IPS DF 6.9 (cell line): ENCODE measurements at places on chromosomes 7 and 10.
A peak's percentile ranks its signal among the peaks of the same experiment; 100 is the strongest.

DNA sequence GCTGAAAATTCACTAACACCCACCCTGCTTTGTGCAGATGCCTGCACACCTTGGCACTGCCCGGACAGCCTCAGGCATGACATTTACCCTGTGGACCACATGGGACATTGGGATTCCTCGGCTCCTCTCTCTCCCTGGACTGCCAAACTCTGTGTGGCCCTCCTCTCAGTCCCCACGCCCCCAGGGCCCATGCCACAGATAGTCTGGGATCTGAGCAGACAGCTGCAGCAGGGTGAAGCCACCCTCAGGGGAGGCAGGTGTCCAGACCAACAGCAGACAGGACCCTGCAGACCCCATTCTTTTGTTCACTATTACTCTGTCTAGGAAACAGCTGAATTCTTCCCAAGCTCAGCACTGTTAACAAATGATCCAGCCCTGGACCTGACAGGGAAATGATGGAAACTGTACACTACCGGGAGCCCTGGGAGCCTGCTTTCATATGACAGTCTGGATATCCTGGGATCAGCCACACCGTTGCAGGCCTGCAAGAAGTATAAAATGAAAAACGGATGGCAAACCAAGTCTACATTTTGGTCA is 83.4 kb downstream of the VOPP1 start:
- DNase-seq: no peak

GRCh38 chr7:118217210-118217619 is 7.3 kb upstream of the ANKRD7 start:
- DNase-seq: no peak

GRCh38 chr10:128835361-128835760 is 631.7 kb upstream of the MGMT start:
- no peak for DNase-seq

- no peak for DNase-seq
These were observed 57.9 kb downstream of the ZNF438 start for GRCh38 chr10:30973737-30974136.

- DNase-seq: no peak
These were observed 70.4 kb upstream of the CC2D2B start for GRCh38 chr10:95837356-95837776.

DNA sequence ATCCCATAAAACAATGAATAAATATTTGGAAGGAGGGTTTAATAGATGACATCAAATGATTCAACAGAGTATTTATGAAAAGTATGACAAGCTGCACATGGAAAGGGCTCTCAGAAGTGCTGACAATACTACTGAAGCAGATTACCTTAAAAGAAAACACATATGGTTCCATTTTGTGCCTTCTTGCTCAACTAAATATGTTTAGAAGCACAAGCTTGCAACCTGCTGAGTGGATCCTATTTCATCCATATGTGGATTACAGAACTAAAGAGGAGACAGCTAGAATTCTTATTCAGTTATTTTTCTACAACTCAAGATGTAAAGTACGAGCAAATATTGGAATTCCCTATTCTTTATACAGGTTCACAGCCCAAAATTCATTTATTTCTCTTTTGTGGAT is 340.6 kb downstream of the TFEC start:
- no peak for DNase-seq

DNA sequence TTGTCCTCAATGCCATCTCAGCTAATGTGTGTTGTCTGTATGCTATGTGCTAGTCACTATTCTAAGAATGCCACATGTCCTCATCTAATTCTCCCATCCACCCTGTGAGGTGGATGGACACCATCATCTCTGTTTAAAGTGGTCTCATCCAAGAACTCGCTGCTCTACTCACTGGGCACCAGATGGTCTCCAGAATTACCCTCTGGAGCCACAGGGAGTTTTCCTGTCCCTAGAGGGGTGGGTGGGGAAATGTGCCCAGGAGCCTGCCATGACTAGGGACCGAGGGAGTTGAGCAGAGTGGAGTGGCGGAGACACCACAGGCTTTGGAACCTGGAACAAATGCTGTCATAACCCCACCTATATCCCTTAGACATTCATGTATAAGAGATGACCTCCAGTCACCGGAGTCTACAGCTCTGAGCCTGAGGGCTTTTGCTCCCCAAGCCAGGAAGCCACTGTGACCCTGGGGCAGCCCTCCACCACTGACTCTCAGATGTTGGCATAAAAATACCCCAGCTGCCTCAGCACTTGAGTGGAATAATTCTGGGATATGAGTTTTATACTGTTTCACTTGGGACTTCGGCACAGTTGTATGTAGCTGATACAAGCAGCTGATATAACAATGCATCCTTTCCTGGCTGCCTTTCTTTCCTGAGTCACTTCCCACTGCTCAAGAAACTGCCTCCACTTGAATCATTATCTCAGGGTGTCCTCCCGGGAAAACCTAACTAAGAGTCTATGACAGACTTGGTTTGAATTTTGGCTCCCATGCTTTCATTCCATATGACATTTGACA is 61.5 kb upstream of the RAPGEF5 start:
- DNase-seq: no peak

DNA sequence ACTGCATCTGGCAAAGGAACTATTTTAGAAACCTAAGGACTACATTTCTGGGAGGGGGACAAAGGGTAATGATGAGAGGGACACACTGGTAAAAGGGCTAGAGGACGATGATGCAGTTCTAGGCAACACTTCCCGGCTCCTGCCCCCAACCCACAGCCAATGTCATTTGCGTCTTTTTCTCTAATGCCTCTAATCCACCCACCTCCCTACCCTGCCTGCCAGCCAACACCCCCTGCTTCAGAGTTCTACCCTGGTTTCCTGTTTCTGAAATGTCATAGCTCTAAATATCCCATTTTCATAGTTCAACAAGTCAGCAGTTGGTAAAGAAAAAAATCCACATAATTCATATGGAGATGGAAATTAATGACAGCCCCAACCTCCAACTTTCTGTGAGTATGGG is 79.0 kb downstream of the KIAA1549 start:
- no peak for DNase-seq

GRCh38 chr7:82335927-82336326 is 107.7 kb downstream of the CACNA2D1 start:
- no peak for DNase-seq

DNA sequence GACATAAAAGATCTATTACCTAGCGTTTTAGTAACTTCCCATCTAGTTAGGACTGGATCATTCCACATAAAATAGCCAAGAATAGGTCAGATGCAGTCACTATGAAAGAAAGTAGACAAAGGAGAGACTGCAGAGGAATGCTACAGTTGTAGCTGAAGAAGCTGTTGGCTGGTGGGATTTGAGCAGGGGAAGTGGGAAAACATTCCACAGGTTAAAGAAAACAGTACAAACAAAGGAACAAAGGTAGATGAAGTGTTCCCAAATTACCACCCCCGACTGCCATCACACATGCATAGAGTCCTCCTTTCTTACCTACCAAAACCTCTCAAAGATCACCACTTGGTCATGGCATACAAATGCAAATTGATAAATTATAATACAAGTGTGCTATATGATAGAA is 41.8 kb downstream of the DLD start:
- DNase-seq: peak; percentile 71

DNA sequence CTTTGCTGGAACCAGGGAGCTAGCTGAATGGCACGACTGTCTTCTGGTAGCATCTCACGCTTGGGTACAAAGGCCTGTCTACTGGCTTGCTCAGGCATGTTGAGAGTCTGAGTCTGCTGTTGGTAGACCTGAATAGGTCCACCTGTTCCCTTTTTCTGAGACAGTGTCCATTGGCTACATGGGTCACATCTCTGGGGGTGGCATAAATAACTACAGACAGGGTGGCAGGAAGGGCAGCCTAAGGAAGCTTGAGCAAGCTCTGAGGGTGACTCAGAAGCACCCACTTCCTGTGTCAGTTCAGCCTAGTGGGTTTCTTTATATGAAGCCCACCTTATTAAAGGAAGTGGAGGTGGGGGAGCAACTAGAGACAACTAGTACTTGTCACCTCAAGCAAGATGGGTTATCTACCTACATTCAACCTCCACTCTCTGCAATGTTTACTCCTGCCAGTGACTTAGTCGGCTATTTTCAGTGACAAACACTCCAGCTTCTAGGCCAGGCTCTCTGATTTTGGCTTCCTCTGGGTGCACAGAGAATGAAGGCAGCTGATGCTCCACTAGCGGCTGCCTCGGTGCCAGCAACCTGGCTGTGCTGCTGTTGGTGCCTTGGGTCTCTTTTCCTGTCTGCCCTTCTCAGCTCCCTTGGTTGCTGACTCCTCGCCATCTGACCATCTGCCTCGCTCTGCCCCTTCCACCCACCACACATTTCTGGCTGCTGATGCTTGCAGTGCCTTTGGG is 5.7 kb upstream of the ZYX start:
- no peak for DNase-seq

DNA sequence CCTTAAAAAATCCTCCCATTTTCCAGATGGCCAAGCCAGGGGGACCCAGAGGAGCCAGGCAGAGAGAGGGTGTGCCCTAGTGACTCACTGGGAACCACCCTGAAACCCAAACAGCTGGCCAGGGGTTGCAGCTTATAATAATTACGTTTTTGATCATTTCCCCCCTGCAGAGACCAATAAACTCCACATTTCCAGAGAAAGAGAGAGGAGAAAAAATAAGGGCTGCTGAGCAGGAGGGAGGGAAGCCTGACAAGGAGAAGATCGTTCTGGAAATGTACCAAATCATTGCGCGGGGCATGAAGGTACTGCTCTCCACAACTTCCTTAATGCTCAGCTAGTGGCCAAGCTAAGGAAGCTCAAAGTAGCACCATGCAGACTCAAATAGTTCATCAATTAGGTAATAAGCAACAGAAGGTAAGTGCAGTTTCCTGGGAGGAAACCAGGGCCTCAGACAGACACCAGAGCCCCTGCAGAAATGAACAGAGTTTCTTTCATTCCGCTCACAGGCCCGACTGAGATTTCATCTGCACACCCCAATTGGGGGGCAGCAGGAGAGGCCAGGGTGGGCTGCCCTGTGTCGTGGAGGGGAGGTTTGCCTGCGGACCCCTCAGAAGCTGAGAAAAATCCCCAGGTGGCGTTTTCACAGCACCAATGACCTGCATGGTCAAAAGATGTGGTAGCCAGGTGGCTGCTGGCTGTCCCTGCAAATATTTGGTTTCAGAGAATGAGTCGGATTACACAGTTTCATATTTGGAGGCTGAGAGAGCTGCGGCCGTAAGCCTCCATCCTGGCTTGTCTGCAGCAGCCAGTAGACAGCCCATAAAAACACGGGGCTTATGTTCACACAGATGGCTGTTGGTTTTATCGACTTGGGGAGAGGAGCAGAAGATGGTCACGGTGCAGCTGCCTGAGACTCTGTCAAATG is 153.2 kb upstream of the LYZL2 start:
- DNase-seq: no peak

DNA sequence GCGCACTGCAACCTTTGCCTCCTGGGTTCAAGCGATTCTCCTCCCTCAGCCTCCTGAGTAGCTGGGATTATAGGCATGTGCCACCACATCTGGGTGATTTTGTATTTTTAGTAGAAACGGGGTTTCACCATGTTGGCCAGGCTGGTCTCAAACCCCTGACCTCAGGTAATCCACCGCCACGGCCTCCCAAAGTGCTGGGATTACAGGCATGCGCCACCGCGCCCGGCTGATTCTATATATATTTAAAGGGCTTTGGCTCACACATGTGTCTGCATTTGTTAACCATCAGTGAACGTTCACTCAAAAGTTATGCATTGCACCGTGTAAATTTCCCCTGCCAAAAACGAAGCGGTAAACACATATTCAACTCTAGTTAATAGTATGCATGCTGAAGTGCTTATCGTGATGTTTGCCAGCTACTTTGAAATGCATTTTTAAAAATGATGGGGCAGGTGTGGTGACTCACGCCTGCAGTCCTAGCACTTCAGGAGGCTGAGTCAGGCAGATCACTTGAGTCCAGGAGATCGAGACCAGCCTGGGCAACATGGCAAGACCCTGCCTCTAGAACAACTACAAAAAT is 17.7 kb upstream of the WIPI2 start:
- DNase-seq: no peak

DNA sequence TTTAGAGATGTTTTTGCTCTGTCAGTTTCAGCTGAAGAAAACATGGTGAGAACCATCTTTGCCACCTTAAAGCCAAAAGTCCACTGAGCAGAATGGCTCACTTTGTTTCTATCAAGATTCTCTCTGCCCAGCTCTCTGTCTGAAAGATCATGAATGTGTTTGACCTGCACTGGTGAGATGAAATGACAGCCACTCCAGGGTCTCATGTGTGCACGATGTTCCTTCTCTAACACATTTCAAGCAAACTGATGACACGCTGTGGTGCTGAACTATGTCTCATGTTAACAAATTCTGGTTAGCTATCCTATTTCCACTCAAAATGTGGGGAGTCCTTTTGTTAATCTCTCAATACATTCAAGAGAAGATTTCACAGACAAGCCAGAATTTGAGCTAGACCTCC is 260.6 kb downstream of the GLI3 start:
- DNase-seq: no peak

DNA sequence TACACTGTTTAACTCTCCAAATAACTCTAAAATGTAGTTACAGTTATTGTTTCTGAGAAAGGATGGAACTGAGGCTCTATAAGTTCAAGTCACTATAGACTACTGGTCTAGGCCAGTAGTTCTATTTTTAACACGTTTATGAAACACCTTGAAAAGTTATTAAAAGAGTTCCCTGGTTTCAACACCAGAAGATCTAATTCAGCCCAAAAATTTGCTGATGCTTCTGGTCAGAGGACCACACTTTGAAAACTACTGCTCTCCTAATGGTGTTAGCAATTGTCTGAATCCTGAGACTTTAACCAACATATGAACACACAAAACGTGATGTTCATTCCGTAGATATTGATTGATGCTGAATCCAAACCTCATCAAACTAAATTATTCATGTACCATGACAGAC is 658.6 kb upstream of the STEAP1 start:
- DNase-seq: no peak
